ENCODE measurements at places on chromosomes 7 and 10.
A peak's percentile ranks its signal among the peaks of the same experiment; 100 is the strongest.

DNA sequence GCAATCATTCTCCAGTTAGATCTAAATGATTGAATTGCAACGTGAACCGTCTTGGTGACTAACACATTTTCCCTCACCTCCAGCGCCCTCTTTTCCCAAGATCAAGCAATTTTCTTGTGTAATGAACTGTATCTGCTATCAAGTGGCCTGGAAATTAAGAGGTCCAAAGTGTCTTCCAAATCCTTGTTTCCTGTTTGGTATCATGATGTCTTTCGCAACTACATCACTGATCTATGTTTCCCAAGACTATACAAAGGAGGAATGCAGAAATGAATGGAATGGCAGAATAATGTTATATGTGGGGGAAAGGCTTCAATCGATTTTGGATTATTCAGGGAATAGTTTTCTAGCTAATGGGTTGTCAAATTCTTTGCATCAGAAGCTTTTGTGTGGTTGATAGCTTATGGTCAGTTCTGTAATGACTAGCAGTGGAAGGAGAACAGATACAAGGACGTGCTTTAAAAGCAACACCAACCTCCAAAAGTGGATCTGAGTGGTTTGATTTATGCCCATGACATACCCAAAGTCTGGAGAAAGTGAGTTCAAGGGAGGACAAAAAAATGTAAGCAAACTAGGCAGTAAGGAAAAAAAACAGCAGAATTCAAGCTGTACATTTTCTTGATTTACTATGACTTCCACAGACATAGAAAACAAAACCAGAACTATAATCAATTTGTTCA, 14.6 kb upstream of the ZEB1 start:
- DNase-seq: no peak

DNA sequence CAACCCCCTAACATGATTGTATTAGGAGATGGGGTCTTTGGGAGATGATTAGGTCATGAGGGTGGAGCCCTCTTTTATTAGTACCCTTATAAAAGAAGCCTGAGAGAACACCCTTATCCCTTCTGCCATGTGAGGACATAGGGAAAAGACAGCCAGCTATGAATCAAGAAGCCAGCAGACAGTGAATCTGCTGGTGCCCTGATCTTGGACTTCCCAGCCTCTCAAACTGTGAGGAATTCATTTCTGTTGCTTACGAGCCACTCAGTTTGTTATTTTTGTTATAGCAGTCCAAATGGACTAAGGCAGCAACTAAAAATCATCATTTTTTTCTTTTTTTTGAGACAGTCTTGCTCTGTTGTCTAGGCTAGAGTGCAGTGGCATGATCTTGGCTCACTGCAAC, 59.8 kb downstream of the SLC18A2 start:
- no peak for DNase-seq

GRCh38 chr10:89563861-89564478, 28.6 kb upstream of the SLC16A12 start:
- DNase-seq: peak; percentile 4

GRCh38 chr7:151446412-151446811, 6.5 kb upstream of the CRYGN start:
- DNase-seq: no peak

- DNase-seq: no peak
These were observed 447.4 kb downstream of the GRM8 start for GRCh38 chr7:126805351-126805750.

- no peak for DNase-seq
These were observed 133.3 kb downstream of the ICA1 start for GRCh38 chr7:8128449-8129317.

DNA sequence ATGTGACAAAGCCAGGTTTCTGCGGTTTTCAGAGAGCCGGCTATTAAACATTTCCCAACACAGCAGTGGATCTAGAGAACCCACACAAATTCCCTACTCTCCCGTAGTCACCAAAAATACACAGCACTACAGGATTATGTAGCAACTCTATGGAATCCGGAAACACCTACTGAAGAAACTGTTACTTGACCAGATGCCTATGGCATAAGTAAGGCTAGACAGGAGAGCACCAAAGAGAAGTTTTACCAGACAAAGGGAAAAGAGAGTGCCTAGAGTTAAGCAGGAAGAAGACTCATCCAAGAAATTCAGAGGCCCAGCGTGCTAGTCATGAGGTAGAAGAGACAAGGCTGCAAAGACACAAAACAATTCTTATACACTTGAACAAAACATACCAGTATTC, 321.1 kb downstream of the PARD3 start:
- no peak for DNase-seq

DNA sequence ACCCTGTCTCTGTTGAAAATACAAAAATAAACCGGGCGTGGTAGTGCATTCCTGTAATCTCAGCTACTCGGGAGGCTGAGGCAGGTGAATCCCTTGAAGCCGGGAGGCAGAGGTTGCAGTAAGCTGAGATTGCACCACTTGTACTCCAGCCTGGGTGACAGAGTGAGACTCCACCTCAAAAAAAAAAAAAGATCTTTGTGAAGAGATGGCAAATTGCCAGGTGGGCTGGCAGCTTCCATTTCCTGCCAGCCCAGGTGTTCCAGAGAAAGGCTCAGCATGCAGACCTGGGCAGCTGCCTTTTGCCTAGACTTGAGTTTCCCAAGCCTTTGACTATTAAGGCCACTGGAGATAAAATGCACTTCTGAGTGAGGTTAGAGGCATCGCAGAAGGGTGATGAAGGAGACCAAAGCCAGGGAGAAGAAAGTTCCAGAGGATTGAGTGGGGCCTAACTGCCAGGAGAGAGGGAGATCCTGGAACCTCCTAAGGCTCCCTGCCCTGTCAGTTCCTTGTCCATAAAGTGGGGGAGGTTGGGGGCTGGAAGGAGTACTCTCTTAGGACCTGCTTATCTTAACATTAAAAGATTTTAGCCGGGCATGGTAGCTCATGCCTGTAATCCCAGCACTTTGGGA, 10.0 kb upstream of the DDIT4 start:
- DNase-seq: peak; percentile 27

- DNase-seq: no peak
These were observed 72.1 kb downstream of the ITGB8 start for GRCh38 chr7:20402747-20403230.

DNA sequence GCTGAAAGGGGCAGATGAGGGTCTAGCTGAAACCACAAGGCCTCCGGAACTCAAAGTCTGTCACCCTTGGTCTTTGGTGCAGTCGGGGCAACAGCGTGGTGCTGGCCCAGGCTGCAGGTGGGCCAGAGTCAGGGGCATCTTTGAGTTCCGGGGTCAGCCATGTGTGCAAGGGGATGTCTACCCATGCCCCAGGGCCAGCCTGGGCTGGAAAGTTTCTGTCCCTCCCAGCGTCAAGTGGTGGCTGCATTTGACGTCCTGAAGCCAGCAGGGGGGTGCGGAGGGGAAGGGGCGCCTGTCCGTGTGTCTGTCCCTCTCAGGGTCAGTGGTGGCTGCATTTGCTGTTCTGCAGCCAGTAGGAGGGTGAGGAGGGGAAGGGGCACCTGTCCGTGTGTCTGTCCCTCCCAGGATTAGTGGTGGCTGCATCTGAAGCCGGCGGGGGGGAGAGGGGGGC, 638 bp downstream of the BRAT1 start:
- no peak for DNase-seq

GRCh38 chr10:123613346-123613850, 52.8 kb upstream of the GPR26 start:
- DNase-seq: no peak

DNA sequence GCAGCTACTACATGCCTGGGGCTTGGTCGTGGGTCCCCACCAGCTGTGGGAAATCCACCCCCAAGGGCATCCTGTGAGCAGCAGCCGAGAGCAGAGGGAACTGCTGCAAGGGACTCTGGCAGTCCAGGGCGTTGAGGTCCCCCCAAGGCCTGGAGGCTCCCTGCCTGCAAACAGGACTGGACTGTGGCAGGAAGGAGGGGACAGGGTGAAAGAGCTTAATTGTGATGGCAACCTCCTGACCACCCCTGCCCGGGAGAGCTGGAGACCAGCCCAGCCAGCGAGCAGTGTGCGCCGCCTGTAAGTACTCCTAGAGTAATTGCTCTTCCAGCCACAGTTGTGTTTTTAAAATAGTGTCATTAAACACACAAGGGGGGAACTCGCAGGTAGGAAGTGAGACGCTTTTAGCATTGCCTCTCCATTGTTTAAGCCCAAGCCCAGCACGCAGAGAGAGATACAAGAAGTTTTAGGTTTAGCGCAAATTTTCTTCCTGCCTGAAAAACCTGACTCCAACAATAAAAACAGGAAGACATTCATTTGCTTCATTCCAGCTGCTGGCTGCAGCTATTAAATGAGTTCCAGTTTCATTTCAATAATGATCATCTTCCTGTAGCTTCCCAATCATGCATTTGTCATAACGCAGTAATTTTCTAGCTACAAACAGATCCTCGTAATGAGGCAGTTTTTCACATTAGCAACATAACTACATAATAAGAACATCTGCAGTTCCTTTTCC, 111.1 kb downstream of the EBF3 start:
- DNase-seq: no peak

GRCh38 chr10:86083206-86083605, 283.4 kb downstream of the GRID1 start:
- no peak for DNase-seq

DNA sequence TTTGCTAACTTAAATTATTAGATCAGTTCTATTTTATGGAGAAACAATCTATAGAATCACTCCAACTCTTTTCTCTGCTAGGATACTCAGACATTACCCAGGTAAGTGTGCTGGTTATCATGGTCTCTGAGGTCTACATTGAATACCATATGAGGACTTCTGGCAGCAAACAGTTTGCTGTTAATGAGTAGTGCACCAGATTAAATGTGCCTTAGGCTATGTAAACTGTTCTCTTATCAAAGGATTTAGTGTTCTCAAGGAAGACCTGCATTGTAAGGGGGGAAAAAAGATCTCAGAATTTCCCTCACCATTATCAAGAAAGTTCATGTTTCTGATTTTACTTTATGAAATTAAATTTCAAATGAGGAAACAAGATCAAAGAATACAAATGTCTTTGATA, 107.5 kb downstream of the ITGB8 start:
- DNase-seq: no peak

GRCh38 chr7:5686131-5686530, 95.3 kb downstream of the RNF216 start:
- no peak for DNase-seq

DNA sequence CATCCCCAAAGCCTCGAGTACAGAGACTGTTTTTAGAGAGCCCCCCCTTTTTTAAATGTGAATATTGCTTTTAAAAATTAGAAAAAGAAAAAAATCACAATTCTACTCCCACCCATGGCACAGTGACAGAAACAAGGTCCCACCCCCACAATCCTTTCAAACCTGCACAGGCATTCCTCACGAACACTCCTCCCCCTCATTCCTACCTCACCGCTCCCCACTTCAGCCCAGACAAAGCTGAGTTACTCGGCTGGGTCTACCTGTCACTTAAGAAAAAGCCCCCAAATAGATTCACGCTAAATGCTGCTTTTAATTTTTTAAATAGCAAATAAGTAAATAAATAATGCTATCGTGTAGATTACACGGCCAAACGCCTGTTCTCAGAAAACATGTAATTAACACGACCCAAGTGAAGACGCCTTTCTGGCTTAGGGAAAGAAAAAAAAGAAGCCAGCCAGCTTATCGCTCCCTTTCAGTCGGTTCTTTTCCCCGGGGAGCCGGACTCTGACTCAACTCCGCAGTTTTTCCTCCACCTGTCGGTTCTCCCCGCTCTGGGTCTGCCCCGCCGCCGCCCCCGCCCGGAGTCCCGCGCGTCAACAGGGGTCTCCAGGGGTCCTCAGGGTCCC, 739 bp downstream of the MPP7 start:
- DNase-seq: no peak

- DNase-seq: no peak
These were observed 23.4 kb upstream of the EGR2 start for GRCh38 chr10:62839590-62839989.

DNA sequence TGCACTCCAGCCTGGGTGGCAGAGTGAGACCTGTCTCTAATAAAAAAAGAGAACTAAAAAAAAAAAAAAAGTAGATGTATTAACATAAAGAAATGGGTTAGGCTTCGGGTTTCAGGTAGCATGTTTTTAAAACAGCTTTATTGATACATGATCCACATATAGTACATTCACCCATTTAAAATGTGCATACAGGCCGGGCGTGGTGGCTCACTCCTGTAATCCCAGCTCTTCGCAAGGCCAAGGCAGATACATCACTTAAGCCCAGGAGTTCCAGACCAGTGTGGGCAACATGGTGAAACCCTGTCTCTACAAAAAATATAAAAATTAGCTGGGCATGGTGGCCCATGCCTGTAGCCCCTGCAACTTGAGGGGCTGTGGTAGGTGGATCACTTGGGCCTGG, 39.5 kb downstream of the SNX10 start:
- DNase-seq: no peak

- no peak for DNase-seq
These were observed 43.9 kb downstream of the PDSS1 start for GRCh38 chr10:26741368-26741767.

DNA sequence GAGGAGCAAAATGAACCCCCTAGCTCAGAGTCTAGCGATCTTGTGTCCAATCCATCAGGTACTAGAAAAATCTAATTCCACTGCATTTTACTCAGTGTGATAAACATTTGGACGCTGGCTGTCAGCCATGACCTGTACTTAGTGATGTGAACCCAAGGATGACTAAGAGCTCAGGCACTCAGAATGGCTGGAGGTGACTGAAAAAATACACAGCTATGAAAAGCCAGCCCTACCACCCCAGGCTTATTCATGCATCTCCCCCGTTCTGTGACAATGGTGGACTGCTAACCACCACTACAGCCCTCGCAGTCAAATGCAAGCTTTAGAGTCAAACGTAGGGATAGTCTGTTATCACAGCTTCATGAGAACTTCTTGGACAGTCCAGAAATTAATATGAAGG, 14.9 kb downstream of the AFAP1L2 start:
- no peak for DNase-seq

DNA sequence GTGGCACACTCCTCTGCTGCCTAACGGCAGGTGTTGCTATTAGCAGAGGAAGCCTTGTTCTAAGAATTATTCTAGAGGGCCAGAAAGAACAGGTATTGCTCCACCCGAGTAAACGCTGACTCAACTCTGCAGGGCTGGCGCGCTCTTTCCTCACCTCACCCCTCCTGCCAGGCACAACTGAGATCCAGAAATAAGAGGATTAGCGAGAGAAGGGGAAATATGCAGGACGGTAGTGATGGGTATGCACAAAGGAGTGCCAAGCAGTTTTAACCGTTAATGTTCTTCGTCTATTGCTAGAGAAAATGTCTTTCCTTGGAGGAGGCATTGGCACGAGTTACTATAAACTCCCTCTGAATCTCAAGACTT, 369 bp upstream of the SCIN start:
- no peak for DNase-seq

GRCh38 chr7:4663239-4664018, 18.7 kb upstream of the FOXK1 start:
- DNase-seq: no peak

GRCh38 chr10:79588800-79589199, 21.9 kb upstream of the SFTPA1 start:
- DNase-seq: no peak

- no peak for DNase-seq
These were observed 41.0 kb downstream of the ZEB1 start for GRCh38 chr10:31359979-31360378.

GRCh38 chr7:50684011-50684712, 98.5 kb downstream of the GRB10 start:
- no peak for DNase-seq

GRCh38 chr7:45990276-45990675, 69.2 kb upstream of the IGFBP3 start:
- no peak for DNase-seq

All from activated gamma-delta T cell treated with Interleukin-2 at 50 U/mL for 16 hours (primary cell).